Neural crest cell (in vitro differentiated cells): ENCODE measurements at places on chromosomes 12 and 14. TPM values are rescaled to one million over a fixed set of nuclear protein-coding genes. Genes with fewer than 3 reads are reported as not detected.
A peak's percentile ranks its signal among the peaks of the same experiment; 100 is the strongest.

GRCh38 chr12:12899530-12900380 lies 8.4 kb downstream of the GPRC5A start:
- no peak for DNase-seq
- H3K36me3 ChIP-seq = no peaks in the 10 kb centered on the region
- no peak overlapping the region for H3K4me3 ChIP-seq
- H3K4me1 ChIP-seq = no peaks in the 10 kb centered on the region

KCNH3 gene
- total RNA-seq = 0.16 and 0.34 TPM in 2 replicates

DNA sequence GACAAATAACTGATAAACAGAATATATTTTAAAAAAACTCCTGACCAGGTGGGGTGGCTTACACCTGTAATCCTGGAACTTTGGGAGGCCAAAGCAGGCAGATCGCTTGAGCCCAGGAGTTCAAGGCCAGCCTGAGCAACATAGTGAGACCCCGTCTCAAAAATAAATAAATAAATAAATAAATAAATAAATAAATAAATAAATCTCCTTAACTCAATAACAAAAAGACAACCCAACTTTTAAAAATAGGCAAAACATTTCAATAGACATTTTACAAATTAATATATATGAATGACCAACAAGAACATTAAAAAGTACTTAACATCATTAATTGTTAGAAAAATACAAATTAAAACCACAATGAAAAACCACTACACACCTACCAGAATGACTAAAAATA lies 56.2 kb upstream of the CAPRIN2 start:
- DNase-seq = no peak
- peaks cover 3% of the 10 kb centered on the region for H3K36me3 ChIP-seq
- no peak overlapping the region for H3K27ac ChIP-seq
- no peak overlapping the region for H3K4me3 ChIP-seq
- no peaks in the 10 kb centered on the region for H3K27me3 ChIP-seq

- no peaks in the 10 kb centered on the region for H3K36me3 ChIP-seq
- peaks cover 10% of the 10 kb centered on the region for H3K4me1 ChIP-seq
- peak; percentile 56 for DNase-seq
- H3K27me3 ChIP-seq = peaks cover 65% of the 10 kb centered on the region
Measured at GRCh38 chr14:30874120-30874998, at the start of gene COCH. Gene COCH (plus strand): TSS chr14:30874559. CDS start chr14:30874939, 380 bp downstream.

ATN1 gene
- 118 and 122 TPM in 2 replicates for total RNA-seq

OTOGL gene
- 0.12 and 0.18 TPM in 2 replicates for total RNA-seq

SLC5A8 gene
- not detected in 2 replicates for total RNA-seq

DNA sequence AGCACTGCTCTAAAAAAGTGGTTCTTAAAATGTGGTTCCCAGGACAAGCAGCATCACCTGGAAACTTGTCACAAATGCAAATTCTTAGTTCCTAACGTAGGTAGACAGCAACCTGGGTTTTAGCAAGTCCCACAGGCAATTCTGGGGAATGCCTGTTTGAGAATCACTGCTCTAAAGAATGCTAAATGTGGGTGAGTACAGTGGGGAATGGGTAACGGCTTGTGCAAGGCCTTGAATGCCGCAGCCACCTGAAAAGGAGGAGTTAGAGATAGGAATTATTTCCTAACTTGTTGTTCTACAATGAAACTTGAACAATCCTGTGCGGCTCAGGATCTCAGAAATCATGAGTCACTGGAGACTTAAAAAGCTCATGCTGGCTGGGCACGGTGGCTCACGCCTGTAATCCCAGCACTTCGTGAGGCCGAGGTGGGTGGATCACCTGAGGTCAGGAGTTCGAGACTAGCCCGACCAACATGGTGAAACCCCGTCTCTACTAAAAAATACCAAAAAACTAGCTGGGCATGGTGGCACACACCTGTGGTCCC lies 34.9 kb downstream of the GNS start:
- H3K27me3 ChIP-seq = no peaks in the 10 kb centered on the region
- H3K4me1 ChIP-seq = no peaks in the 10 kb centered on the region
- H3K36me3 ChIP-seq = peaks cover 5% of the 10 kb centered on the region
- no peak overlapping the region for H3K27ac ChIP-seq
- DNase-seq = no peak

DNA sequence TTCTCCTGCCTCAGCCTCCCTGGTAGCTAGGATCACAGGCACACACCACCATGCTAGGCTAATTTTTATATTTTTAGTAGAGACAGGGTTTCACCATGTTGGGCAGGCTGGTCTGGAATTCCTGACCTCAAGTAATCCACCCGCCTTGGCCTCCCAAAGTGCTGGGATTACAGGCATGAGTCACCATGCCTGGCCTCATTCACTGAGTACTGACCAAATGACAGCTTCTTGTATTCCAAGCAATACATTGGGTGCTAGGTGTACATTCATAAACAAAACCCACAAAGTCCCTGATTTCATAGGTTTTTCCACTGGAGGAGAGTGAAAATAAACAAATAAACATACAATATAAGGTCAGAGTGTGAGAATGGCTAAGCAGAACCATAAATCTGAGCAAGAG lies 136.3 kb downstream of the HELB start:
- H3K27ac ChIP-seq = no peak overlapping the region
- no peak for DNase-seq
- peaks cover 4% of the 10 kb centered on the region for H3K4me1 ChIP-seq

DNA sequence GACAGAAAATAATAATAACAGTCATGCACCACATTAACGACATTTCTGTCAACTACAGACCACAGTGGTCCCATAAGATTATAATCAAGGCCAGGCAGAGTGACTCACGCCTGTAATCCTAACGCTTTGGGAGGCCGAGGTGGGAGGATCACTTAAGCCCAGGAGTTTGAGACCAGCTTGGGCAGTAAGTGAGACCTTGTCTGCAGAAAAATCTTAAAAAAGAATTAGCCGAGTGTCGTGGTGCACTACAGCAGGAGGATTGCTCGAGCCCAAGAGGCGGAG lies 8.6 kb downstream of the NAB2 start:
- H3K4me3 ChIP-seq = peak overlapping the region; percentile 36
- no peak overlapping the region for H3K27ac ChIP-seq
- peaks cover 5% of the 10 kb centered on the region for H3K36me3 ChIP-seq
- DNase-seq = no peak

DNA sequence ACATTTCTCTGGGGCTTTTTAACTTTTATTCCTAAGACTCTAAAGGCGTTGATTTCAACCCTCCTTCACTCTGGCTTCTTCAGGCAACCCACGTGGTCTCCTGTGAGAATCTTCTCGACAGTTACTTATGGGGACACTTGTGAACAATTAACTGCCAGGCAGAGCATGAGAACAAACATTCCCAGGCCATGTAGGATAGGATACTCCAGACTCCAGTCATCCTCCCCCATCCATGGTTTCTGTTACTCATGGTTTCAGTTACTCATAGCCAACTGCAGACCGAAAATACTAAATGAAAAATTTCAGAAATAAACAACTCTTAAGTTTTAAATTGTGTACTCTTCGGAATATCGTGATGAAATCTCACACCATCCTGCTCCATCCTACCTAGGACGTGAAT lies 19.5 kb downstream of the GPR68 start:
- no peaks in the 10 kb centered on the region for H3K27me3 ChIP-seq
- no peak for DNase-seq
- H3K27ac ChIP-seq = no peak overlapping the region
- H3K4me3 ChIP-seq = no peak overlapping the region
- peaks cover 4% of the 10 kb centered on the region for H3K4me1 ChIP-seq

DNA sequence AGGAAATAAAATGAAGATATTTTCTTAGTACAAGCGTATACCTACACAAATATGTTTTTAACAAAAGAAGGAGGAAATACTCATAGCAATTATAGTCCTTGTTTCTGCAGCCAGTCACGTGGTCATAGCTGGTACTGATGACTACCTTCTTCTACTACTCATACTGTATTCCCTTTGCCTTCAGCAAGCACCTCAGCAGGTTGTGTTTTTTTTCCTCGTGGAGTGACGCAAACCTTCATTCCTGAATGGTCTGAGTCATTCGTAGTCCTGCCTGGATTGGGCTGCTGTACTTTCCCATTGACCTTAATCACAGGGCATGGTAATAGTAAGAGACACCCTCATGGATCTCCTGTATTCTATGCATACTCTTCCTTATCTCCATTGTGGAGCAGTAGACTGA lies 25.7 kb upstream of the SLC16A7 start:
- H3K27ac ChIP-seq = no peak overlapping the region
- H3K36me3 ChIP-seq = no peaks in the 10 kb centered on the region
- H3K27me3 ChIP-seq = peaks cover 3% of the 10 kb centered on the region
- H3K4me3 ChIP-seq = no peak overlapping the region

CISTR gene
- total RNA-seq = 0.61 TPM in 1 of 2 replicates, not detected in the other

DNA sequence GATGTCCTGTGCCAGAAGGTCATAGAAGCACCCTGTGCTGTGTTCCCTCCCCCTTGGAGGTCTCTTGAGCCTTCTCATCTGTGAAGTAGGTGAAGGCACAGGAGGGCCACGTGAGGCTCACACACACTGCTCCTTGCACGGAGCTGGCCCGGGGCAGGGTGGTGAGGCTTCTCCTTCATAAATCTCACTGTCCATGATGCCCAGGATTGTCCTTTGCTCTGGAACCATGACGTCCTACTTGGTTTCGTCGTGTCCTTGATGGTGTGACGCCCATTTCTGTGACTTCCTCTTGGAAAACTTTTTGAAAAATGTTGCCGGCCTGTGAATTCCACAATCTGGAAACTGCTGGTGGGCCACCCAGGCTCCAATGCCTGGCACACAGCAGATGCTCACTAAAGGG lies 34.4 kb downstream of the SH2B3 start:
- H3K36me3 ChIP-seq = peaks cover 5% of the 10 kb centered on the region
- peak overlapping the region; percentile 50 for H3K4me3 ChIP-seq
- peaks cover 27% of the 10 kb centered on the region for H3K4me1 ChIP-seq

- DNase-seq = no peak
- no peak overlapping the region for H3K4me3 ChIP-seq
- H3K27me3 ChIP-seq = no peaks in the 10 kb centered on the region
- H3K36me3 ChIP-seq = no peaks in the 10 kb centered on the region
Measured at GRCh38 chr14:86420131-86420530, 890.2 kb downstream of the FLRT2 start.

GRCh38 chr14:89681086-89682018 lies 264.3 kb upstream of the FOXN3 start:
- H3K4me1 ChIP-seq = no peaks in the 10 kb centered on the region
- H3K27me3 ChIP-seq = no peaks in the 10 kb centered on the region

DNA sequence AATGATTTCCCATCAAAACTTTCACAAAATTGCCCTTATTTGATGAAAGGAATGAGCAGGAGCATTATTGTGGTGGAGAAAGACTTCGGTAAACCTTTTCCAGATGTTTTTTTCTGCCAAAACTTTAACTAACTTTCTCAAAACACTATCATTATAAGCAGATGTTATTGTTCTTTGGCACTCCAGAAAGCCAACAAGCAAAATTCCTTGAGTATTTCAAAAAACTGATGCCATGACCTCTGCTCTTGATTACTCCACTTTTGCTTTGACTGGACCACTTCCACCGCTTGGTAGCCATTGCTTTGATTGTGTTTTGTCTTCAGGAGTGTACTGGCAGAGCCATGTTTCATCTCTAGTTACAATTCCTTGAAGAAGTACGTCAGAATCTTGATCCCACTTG lies 29.7 kb upstream of the RAB21 start:
- DNase-seq = no peak
- no peak overlapping the region for H3K27ac ChIP-seq

GRCh38 chr14:67529947-67530935 lies 2.8 kb upstream of the PLEKHH1 start:
- peak overlapping the region; percentile 78 for H3K4me3 ChIP-seq
- no peak for DNase-seq
- H3K27me3 ChIP-seq = peaks cover 5% of the 10 kb centered on the region
- H3K36me3 ChIP-seq = no peaks in the 10 kb centered on the region
- H3K27ac ChIP-seq = no peak overlapping the region

FOXM1 gene
- 147 and 149 TPM in 2 replicates for total RNA-seq

GRCh38 chr12:96334502-96334901 lies 65.7 kb downstream of the CDK17 start:
- no peaks in the 10 kb centered on the region for H3K27me3 ChIP-seq
- H3K4me1 ChIP-seq = no peaks in the 10 kb centered on the region
- peaks cover 17% of the 10 kb centered on the region for H3K36me3 ChIP-seq

NXPH4 gene
- 0.71 and 0.91 TPM in 2 replicates for total RNA-seq

DNA sequence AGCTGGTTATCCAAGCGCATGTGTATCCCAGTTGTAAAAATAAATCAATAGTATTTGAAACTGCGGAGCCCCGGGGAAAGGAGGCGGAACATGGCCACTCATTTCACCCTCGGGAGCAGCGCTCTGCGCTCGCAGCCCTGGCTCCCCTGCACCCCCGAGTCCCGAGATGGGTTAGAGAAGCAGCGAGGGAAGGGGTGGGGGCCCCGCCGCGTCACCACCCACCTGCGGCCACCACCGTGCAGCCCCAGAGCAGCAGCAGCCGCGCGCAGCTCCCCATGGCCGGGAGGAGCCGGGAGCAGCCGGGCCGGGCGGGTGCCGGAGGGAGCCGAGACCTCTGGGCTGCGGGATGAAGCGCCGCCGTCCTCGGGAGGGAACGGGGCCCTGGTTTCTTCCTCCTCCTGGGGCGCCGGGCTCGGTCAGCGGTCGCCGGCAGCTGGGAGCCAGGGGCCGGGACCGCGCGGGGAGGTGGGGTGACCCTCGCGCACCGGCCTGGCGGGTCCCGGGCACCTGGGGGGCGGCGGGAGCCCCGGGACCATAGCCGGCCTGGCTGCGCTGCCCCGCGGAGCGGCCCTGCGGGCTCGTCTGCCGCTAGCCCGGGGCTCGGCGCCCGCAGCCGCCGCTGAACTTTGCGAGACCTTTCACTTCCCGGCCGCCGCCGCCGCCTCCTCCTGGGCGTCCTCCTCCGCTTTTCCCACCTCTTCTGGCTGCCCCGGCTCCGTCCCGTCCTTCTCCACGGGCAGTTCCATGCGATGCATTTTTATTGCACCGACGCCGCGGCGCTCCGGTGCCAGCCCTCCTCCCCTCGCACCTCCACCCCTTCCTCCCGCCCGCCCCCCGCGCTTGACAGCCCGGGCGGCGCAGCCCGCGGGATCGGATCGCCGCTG lies at the start of gene NTN4:
Gene NTN4 (minus strand): TSS at position 732 of the 884 bp plus-strand sequence. CDS start 455 bp downstream, at position 277.
- no peaks in the 10 kb centered on the region for H3K36me3 ChIP-seq
- peaks cover 12% of the 10 kb centered on the region for H3K4me1 ChIP-seq
- peak; percentile 36 for DNase-seq
- H3K27me3 ChIP-seq = peaks cover 92% of the 10 kb centered on the region
- peak within 1 kb of the TSS; percentile 57 for H3K27ac ChIP-seq

GLT1D1 gene
- total RNA-seq = 7.4 and 8.6 TPM in 2 replicates

DNA sequence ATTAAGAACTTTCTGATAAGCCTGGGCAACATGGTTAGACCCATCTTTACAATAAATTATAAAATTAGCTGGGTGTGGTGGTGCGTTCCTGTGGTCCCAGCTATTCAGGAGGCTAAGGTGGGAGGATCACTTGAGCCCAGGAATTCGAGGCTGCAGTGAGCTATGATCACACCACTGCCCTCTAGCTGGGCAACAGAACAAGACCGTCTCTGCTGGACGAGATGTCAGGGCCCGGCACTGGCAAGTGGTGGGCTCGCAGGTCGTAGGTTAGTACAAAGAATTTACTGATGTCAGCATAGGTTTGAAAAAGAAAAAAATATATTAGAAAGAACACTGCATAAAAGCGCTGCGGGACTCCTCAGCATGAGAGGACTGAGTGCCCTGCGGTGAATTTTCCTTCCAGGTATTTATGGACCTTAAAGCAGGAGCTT lies 15.7 kb upstream of the VSIG10 start:
- H3K4me3 ChIP-seq = no peak overlapping the region
- no peak overlapping the region for H3K27ac ChIP-seq
- H3K36me3 ChIP-seq = peaks cover 7% of the 10 kb centered on the region
- no peak for DNase-seq
- no peaks in the 10 kb centered on the region for H3K27me3 ChIP-seq
